ENCODE measurements at places on chromosomes 6 and 20. TPM values are rescaled to one million over a fixed set of nuclear protein-coding genes. Genes with fewer than 3 reads are reported as not detected.

DNA sequence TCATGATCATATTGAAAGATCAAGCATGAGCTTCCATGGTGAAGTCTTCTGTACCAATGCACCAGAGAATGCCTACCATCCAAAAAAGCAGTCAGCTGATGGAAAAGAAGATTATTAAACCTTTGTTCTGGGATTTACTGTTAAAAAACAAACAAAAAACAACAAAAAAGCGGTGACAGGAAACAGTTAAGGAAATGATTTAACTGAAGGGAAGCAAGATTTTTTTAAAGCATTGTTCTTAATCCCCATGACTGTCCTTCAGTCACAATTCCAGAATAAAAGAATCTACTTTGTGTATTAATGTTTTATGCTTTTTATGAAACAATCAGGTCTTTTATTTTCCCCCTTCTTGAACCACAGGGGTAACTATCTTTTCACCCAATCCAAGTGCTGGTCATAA, 23.9 kb downstream of the FAM162B start:
- no peak overlapping the region for H3K27ac ChIP-seq
- no peak for DNase-seq
- no peak overlapping the region for H3K4me3 ChIP-seq
- no peaks in the 10 kb centered on the region for H3K27me3 ChIP-seq
- no peaks in the 10 kb centered on the region for H3K36me3 ChIP-seq

GRCh38 chr20:54056762-54057639, 13.4 kb downstream of the BCAS1 start:
- H3K27ac ChIP-seq: no peak overlapping the region
- no peaks in the 10 kb centered on the region for H3K36me3 ChIP-seq
- DNase-seq: no peak
- H3K4me3 ChIP-seq: no peak overlapping the region
- no peaks in the 10 kb centered on the region for H3K4me1 ChIP-seq
- H3K27me3 ChIP-seq: no peaks in the 10 kb centered on the region

DNA sequence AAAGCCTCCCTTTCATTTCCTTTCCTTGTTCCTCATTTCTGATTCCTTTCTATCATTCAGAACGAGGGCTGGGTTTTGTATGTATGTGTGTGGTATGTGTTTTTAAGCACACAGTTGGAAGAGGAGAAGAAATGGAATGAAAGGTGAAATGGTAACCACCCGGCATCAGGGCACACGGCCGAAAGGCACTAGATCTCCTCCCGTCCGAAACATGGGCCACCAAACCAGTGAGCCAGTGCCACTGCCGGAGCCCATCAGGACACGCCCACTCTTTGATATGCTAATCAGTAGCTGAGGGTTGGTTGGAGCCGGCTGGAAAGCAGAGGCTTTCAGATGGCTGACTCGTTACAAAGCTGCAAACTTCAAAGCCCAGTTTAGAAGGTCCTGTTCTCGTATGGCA, 228.6 kb upstream of the JARID2 start:
- no peak for DNase-seq
- H3K36me3 ChIP-seq: no peaks in the 10 kb centered on the region
- no peaks in the 10 kb centered on the region for H3K27me3 ChIP-seq
- H3K27ac ChIP-seq: no peak overlapping the region
- H3K4me1 ChIP-seq: no peaks in the 10 kb centered on the region
- H3K4me3 ChIP-seq: no peak overlapping the region

RPN2 gene
- total RNA-seq: 111 TPM
